ENCODE measurements at places on chromosomes 5 and 9.

GRCh38 chr5:134092875-134093274 is 21.6 kb upstream of the TCF7 start:
- DNase-seq, result no peak

DNA sequence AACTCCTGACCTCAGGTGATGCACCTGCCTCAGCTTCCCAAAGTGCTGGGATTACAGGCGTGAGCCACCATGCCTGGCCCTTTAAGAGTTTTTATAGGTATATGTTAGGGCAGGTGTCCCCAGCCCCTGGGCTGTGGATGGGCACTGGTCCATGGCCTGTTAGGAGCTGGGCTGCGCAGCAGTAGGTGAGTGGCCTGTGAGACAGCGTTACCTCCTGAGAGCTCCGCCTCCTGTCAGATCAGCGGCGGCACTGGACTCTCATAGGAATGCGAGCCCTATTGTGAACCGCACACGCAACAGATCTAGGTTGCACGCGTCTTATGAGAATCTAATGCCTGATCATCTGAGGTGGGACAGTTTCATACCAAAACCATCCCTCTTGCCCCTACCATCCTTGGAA is 173.4 kb downstream of the GOLPH3 start:
- no peak for DNase-seq

GRCh38 chr5:149036168-149036567 is 26.7 kb downstream of the SH3TC2 start:
- DNase-seq, result no peak

GRCh38 chr5:133783481-133783880 is 171.1 kb upstream of the FSTL4 start:
- no peak for DNase-seq

GRCh38 chr5:102770803-102771202 is 15.7 kb downstream of the PAM start:
- DNase-seq, result no peak

DNA sequence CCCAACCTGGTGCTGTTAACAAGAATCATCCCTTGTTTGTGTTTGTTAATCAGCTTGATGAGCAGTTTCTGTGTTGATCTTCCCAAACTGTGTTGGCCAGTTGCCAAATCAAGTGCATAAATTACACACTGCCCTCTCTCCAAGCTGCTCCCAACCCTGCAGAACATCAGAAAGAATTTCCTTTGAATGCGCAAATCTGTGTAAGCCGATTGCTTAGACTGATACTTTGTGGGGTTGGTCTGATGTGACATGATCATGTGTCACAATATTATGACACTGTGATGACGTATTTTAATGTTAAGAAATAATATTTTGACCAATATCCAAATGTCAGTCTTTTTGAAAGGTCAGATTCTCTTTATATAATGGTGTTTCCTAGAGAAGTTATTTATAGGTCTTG is 766.4 kb upstream of the WWC1 start:
- DNase-seq, result no peak

All from foreskin fibroblast (primary cell).